ENCODE measurements at places on chromosomes 7 and 10.

GRCh38 chr10:102644646-102645387 lies 538 bp downstream of the TRIM8 start:
- DNase-seq, result peak; percentile 87

GRCh38 chr7:102934701-102935100 lies 21.9 kb downstream of the LRRC17 start:
- no peak for DNase-seq

DNA sequence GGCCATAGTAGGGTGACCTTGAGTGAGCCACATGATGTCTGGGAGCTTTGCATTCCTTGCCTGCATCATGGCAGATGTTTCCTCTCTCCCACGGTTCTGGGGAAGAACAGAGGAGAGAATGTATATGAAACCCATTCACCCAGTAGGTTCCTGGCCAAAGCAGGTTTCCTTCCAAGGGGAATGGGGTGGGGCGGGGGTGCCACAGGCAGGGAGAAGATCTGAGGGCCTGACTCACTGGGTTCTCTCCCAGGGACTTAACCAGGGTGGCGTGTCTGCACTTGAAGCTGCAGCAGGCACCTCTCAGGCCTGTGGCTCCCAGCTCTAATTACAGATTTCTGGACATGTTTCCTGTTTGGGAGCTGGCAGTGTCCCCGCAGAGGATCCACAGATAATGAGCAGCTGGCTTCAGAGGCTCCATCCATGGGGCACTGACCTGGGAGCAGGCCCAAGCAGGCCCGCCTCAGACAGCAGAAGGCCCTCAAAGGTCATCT lies 50.2 kb upstream of the ZMIZ1 start:
- peak; percentile 2 for DNase-seq

DNA sequence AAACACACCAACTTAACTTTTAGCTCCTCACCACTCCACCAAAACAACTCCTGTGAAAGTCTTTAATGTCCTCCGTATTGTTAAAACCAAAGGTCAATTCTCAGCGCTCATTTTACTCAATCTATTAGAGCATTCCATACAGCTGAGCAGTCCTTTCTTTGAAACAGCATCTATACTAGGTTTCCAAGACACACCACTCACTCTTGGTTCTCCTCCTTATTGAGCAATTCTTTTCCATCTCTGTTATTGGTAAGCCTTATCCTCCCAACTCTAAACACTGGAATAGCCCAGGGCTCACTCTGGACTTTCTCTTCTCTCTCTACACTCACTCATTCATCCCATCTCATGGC lies 34.9 kb downstream of the COA1 start:
- DNase-seq, result no peak

DNA sequence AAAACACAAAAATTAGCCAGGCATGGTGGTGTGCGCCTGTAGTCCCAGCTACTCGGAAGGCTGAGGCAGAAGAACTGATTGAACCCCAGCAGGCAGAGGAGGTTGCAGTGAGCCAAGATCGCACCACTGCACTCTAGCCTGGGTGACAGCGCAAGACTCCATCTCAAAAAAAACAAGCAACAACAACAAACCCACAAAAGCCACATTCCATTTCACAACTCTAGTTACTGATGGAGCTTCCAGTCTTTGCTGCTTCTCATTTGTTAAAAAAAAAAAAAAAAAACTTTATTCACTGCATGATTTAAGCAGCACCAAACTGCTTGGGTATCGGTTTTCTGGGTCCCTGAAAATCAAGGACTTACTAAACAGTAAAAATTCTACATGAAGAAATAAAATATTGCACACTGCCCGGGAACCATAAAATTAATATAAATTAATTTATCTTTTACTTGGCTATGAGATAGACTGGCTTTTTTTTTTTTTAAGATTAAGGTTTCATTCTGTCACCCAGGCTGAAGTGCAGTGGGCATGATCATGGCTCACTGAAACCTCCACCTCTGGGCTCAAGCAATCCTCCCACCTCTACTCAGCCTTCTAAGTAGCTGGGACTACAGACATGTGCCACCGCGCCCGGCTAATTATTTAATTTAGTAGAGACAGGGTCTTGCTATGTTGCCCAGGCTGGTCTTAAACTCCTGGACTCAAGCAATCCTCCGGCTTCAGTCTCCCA lies 42.0 kb downstream of the SRPK2 start:
- no peak for DNase-seq

DNA sequence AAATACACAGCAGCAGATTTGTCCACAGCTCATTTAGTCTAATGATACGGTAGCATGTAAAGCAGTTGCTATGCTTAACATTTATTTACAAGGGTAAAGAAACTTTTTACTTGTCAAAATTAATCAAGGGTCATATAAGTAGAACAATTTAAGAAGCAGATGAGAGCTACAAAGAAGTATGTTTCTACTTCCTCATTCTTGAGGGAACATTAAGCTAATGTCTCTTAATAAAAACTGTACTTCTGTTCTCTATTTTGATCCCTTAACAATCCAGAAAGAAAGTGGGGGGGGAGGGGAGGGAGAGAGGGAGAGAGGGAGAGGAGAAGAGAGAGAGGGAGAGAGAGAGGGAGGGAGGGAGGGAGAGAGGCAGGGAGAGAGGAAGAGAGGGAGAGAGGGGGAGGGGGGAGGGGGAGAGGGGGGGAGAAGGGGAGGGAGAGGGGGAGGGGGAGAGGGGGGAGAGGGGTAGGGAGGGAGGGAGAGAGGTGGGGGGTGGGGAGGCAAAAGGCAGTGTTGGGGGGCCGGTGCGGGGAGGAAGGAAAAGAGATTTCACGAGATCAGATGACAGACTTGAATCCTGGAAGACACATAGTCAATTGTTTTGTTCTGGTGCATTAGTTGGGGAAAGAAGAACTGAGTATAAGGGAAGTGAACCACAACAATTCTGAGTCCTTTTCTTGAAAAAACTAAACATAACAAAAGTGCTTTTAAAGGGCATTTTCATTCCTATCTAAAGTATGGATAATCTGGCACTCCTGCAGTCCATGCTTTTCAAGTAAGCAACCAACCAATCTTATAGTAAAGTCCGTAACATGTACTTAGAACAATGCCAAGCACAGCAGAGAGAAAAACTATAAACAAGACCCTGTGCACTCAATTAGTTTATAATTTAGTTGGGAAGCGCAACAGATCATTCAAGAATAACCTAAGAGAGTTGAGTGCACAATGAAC lies 128.0 kb downstream of the USP6NL start:
- no peak for DNase-seq

GRCh38 chr7:41145656-41146055 lies 557.2 kb downstream of the INHBA start:
- no peak for DNase-seq

DNA sequence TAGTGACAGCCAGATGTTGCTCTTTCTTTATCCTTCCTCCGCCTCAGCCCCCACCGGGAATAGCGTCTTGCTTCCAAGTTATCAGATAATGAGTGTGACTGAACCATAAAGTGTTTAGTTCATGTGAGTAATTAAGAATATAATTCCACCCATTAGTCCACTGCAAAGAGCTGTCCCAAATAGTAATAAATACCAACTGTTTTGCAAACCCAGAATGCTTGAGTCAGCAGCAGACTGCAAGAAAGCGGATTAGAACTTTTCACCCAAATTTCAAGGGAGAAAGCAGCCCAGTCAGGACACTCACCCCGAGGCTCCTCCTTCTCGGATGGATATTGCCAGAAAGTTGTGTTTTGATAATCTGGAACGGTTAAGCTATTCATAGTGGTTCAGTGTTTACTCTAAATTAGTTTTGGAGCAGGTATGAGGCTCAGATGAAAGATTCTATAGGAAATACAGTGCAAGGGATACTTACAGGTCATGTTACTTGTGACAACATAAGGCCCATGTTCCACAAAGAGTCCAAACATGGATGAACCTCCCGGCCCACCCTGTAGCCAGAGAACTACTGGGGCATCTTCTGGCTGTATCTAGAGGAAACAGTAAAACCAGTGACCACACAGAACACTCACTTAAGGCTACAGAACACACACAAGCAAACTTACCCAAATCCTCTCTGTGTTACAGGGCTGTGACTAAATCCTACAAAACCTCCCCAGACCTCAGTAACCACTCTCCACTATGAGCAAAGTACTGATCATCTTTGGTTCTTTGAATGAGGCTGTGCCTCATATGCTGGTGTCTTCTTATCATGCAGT lies 50.5 kb downstream of the CPVL start:
- no peak for DNase-seq

GRCh38 chr7:151550656-151551286 lies 31.1 kb upstream of the RHEB start:
- DNase-seq, result peak; percentile 51

- DNase-seq, result peak; percentile 71
Measured at GRCh38 chr7:122885583-122886356, 490 bp downstream of the CADPS2 start.
